CD4-positive, alpha-beta T cell treated with Interleukin-17A for 4 hours (primary cell): ENCODE measurements at places on chromosomes 2 and 18.

GRCh38 chr2:37569986-37570679 is 101.3 kb downstream of the CDC42EP3 start:
- DNase-seq = no peak

DNA sequence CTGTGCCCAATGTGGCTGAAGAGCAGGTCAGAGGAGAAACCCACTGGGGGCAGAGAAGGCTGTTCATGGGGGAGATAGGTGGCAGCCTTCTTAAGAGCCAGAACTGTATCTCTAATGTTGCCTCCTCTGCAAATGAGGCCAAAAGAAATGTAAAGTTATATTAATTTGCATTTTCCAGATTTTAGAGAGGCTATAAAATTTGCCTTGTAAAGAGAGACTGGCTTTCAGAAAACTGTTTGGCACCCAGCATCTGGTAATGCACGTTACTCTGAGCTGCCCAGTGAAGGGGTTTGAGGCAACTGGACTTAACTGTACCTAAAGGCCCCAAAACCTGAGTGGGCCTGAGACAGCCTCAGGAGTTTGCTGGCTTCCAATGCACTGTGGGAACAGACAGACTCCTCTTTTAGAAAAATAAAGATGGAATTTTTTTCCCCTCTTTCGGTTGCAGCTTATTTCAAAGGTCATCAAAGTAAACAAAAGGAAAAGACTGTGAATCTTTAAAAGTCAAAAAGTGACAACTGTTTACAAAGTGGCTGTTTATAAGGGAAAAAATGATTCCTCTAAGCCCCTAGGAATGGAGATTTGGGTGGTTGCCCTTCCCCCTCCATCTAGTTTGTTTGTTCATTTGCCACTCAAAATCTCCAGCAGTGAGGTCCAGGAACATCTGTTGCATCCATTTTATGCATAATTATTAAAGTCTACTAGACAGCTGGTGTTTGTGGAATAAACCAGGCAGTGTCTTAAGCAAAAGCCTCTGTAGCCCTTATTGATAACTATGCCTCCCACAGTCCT is 132.2 kb upstream of the ZFP36L2 start:
- DNase-seq = no peak

GRCh38 chr2:20422402-20423271 is 24.2 kb upstream of the RHOB start:
- DNase-seq = peak; percentile 4

DNA sequence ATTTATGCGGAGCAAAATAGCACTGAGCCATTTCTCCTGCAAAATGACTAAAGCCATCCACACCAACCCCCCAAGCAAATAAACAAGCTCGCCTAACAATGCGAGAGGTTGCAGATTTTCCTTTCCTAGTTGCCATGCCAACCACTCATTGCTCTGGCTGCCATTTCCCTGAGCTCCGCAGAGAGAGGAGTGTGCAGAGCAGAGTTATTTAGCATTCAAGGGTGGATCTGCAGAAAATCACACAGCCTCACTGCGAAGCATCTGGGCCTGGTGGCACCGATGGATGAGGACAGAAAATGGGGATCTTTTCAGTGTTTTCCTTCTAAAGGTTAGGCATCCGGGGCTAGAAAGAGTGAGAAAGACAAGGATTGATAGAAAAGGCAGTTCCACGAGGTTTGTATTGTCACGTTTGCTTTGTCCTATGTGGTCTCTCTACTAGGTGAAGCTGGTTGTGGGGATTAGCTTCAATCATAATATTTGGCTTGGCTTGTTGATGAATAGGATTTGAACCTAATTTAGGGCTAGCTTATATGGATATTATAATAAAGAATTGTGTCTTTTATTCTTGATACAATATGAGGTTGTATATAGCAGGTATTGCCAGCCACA is 110.2 kb upstream of the UNC80 start:
- DNase-seq = no peak

DNA sequence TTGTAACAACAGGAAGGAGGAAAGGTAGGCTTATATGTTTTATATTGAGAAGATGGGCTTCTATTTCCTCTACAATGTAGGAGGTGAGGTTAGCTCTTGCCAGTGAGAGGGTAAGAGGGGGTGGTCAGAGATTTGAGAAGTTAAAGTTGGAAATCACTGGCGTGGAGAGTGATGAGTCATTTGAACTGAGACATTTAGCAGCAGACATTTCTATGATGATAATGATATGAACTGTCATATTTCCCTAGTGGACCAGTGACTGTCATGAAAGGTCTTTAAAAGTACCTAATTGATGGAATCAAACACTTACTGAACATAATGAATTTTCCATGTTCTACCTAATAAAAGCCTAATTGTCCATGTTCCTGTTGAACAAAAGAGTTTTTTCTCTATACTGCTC is 126.1 kb downstream of the FAM161A start:
- DNase-seq = no peak

DNA sequence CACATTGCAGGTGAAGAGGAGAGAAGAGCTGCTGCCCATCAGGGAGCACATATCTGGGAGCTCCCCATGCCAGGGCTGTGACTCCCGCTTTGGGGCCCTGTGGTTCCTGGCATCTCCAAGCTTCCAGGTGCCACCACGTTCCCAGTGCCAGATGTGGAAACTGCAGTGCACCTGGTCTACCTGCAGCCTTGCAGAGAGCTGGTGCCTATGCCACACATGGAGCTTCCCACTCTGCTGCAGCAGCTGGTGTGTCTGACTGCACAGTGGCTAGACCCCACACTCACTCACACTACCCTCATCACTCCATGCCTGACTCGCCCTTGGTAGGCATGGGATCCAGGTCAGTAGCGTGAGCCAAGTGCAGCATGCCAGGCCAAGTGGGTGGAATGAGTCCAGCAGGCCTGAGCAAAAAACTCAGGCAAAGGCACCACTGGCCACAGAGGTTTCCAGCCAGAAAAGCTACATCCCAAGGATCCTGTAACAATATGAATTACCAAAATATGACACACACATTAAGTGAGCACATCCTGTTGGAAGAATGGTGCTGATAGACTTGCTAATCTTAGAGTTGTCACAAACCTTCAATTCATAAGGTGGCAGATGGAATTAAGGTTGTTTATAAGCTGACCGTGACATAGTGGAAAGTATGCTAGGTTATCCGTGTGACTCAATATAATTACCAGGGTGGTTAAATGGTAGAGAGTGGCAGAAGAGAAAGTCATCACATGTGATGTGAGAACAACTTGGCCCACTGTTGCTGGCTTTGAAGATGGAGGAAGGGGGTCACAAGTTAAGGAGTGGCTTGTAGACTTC is 150.9 kb downstream of the EHBP1 start:
- no peak for DNase-seq

- no peak for DNase-seq
Measured at GRCh38 chr2:223500709-223501108, 101.5 kb downstream of the SCG2 start.

- no peak for DNase-seq
Measured at GRCh38 chr2:181575024-181575649, 81.8 kb downstream of the CERKL start.

- no peak for DNase-seq
Measured at GRCh38 chr18:3040881-3041280, 27.9 kb upstream of the LPIN2 start.

GRCh38 chr2:98158305-98158704 is 71.3 kb downstream of the VWA3B start:
- no peak for DNase-seq

DNA sequence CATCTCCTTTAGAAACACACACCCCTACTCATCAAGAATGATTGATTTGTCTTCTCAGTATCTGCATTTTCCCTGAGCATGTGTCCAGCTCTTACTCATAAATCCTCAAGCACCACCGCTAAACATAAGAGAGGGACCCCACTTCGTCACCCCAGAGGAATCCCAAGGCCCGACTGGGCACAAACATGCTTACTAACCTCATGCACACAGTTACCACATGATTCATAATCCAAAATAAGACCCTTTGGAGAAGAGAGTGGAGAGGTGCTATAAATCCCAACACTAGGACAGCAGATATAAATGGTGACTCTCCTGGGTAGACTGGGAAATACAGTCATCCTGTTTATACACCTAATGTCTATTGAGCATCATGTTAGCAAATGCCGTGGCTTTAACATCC is 843.2 kb upstream of the ID2 start:
- no peak for DNase-seq

GRCh38 chr2:127146071-127146725 is 39.2 kb upstream of the BIN1 start:
- DNase-seq = no peak

- DNase-seq = no peak
Measured at GRCh38 chr2:20562540-20563225, 88.2 kb downstream of the HS1BP3 start.

- no peak for DNase-seq
Measured at GRCh38 chr2:177691177-177691576, 298.6 kb downstream of the AGPS start.

GRCh38 chr2:99695944-99696253 is 206.1 kb upstream of the REV1 start:
- no peak for DNase-seq

GRCh38 chr2:53170466-53170865 is 597.1 kb upstream of the CHAC2 start:
- no peak for DNase-seq

GRCh38 chr2:122530814-122531213 is 775.4 kb downstream of the TSN start:
- DNase-seq = no peak

DNA sequence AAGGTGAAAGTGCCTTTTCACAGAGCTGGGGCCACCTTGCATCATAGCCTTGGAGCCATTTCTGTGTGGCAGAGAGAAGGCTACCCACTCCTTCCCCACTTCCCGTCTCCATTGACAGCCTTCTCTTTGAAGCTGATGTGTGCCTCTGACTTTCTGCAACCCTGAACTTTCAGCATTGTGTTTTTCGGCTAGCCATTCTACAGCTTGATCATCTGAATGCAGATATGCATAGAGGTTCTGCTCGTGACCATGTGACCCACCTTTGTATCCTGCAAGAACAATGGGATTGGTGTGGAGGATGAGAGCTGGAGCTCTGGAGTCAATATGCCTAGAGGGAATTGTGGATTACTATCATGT is 69.1 kb upstream of the KCNE4 start:
- no peak for DNase-seq

DNA sequence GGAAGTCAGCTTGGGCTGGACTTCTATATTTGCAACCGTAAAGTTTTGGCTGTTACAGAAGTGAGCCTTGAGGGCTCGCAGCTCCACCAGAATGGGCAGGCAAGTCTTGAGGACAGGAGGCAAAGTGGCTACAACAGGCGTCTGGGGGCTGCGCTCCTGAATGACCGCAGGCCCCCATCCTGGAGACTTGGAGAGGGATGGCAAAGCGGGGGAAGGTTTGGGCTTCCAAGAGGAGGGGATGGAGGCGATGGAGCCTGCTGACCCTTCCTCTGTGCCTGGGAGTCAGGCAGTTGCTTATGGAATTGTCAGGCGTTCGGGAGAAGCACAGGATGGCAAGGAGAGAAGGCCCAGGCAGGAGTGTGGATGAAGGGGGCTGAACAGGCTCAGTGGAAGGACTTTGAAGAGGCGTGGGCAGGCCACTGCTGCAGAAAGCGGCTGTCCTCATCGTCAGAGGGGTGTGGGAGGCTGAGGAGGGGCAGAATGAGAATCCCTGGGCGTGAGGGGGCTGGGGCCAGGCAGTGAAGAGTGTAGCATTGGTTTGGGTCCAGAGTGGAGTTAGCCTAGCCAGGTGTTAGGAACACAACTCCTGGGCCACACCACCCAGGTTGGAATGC is 72.3 kb downstream of the INHBB start:
- DNase-seq = no peak

GRCh38 chr18:71221405-71221804 is 932.6 kb downstream of the SOCS6 start:
- no peak for DNase-seq

DNA sequence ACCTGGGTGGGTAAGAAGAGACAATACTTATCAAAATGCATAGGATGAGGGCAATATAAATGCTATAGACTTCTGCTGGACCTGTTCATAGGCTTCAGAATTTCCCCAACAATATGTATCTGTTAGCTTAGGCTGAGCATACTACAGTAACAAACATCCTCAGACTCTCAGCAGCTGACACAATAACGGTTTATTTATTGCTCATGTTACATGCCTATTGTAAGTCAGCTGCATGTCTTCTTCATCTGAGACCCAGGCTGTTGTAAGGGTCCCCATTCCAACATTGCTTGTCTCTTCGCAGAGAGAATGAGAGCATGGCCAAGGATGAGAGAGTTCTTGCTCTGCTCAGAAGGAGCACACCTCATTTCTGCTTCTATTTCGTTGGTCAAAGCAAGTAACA is 150.7 kb downstream of the TMEM200C start:
- DNase-seq = no peak

GRCh38 chr2:136214307-136215200 is 96.6 kb upstream of the CXCR4 start:
- no peak for DNase-seq

GRCh38 chr2:105644174-105644980 is 100.3 kb upstream of the NCK2 start:
- DNase-seq = no peak
